HFFc6 (cell line): ENCODE measurements at places on chromosomes 5 and 9.

DNA sequence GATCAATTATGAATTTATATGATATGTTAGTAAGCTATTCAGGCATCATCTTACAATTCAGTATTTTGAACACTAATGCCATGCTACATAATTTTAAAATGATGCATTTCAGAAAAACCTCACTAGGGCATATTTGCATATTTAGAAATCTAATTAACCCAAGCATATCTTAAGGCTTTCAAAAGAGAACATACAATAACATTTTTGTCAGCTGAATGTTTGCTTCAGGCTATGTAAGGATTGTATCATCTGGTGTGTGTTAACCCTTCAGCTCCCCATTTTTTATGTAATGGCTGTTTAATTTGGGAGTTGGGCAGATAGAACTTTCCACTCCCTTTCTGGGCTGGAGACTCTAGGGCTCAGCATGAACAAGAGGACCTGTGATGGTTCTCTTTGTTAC is 299.1 kb upstream of the EFNA5 start:
- H3K36me3 ChIP-seq: no peaks in the 10 kb centered on the region
- no peak for DNase-seq
- peaks cover 2% of the 10 kb centered on the region; the same call in 1 of the 2 replicates for H3K27me3 ChIP-seq
- H3K27ac ChIP-seq: no peak overlapping the region

- H3K27ac ChIP-seq: no peak overlapping the region
- no peak for DNase-seq
- no peaks in the 10 kb centered on the region; the same call in 1 of the 2 replicates for H3K36me3 ChIP-seq
- H3K27me3 ChIP-seq: no peaks in the 10 kb centered on the region
These were observed 551.0 kb upstream of the PTPRD start for GRCh38 chr9:11163843-11164242.

DNA sequence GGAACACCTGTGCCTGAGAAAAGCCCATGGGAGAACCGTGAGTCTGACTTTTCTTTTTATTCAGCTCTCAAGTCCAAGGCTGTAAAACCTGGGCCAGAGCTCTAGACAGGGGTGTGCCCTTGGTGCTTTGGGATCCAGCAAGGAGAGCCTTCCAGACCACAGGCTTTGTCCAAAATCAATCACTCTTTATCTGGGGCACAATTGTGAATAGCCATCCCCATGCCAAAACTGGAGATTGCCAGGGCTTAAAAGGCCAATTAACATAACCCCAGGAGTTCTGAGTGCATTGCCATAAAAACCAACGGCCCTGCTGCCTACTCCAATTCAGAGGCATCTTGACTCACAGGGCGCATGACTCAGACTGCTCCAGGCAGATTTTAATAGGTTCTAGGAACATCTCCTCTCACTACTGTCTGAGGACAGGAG is 391.8 kb downstream of the ARHGEF28 start:
- peaks cover 19% of the 10 kb centered on the region for H3K27me3 ChIP-seq
- peaks cover 18% of the 10 kb centered on the region for H3K4me1 ChIP-seq
- peaks cover 4% of the 10 kb centered on the region; the same call in 1 of the 2 replicates for H3K36me3 ChIP-seq
- DNase-seq: peak; percentile 82
- no peak overlapping the region; the same call in 1 of the 2 replicates for H3K27ac ChIP-seq

GRCh38 chr5:172699423-172699822 is 58.4 kb downstream of the NEURL1B start:
- H3K27me3 ChIP-seq: peaks cover 19% of the 10 kb centered on the region
- no peaks in the 10 kb centered on the region for H3K36me3 ChIP-seq
- H3K4me3 ChIP-seq: no peak overlapping the region
- DNase-seq: no peak

- peak within 1 kb of the TSS; percentile 77 for H3K27ac ChIP-seq
- H3K4me1 ChIP-seq: peaks cover 60% of the 10 kb centered on the region
- peak; percentile 82 for DNase-seq
These were observed at the start of gene ST6GALNAC4 for GRCh38 chr9:127916720-127917581. ST6GALNAC4 (minus strand) TSS chr9:127917041; CDS start chr9:127916419, 622 bp downstream.

DNA sequence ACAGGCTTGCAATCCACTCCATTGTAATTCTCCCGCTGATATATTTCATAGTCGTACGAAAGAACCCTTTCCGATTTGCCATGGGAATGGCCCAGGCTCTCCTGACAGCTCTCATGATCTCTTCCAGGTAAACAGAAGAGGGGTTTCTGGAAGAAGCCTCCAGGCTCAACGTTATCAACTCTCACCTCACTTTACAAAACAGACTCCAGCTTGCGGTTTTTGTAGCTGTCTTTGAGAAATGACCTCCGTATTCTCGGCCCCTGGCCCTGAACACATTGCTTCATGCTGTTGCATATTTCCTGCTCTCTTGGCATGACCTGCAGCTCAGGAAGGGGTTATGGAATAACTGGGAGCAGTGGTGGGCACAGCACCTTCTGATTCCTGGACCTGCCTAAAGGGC is 85.7 kb downstream of the SLC1A1 start:
- peaks cover 10% of the 10 kb centered on the region for H3K27me3 ChIP-seq
- H3K36me3 ChIP-seq: no peaks in the 10 kb centered on the region
- DNase-seq: no peak
- no peak overlapping the region for H3K27ac ChIP-seq
- H3K4me1 ChIP-seq: no peaks in the 10 kb centered on the region

GRCh38 chr5:67494186-67494855 is 297.7 kb upstream of the CD180 start:
- H3K27me3 ChIP-seq: no peaks in the 10 kb centered on the region
- H3K36me3 ChIP-seq: no peaks in the 10 kb centered on the region
- no peak overlapping the region for H3K4me3 ChIP-seq
- DNase-seq: no peak
- no peak overlapping the region for H3K27ac ChIP-seq
